Stimulated activated CD4-positive, alpha-beta T cell treated with anti-CD3 and anti-CD28 coated beads, Interleukin-2, amount 100 ng/mL, for 24 hours (primary cell): ENCODE measurements at places on chromosomes 7 and 10.

DNA sequence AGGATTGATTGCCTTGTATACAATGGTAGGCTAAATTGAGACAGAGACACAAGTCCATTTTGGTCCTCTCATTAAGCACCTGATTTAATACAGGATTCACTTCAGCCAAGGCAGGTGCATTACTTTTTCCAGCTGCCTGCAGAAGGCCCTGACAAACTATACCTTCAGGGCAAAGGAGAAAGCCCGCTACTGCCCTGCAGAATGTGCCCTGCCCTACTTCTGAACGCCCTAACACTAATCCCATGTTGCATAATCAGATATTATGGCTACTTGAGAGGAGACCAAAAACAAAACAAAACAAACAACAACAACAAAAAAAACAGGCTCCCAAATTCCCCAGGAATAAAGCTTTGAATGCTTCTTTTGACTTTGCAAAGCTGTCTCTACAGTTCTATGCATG, 116.9 kb upstream of the ABI1 start:
- no peak for DNase-seq

- no peak for DNase-seq
These were observed 1053.9 kb downstream of the KCNMA1 start for GRCh38 chr10:76583711-76584161.

DNA sequence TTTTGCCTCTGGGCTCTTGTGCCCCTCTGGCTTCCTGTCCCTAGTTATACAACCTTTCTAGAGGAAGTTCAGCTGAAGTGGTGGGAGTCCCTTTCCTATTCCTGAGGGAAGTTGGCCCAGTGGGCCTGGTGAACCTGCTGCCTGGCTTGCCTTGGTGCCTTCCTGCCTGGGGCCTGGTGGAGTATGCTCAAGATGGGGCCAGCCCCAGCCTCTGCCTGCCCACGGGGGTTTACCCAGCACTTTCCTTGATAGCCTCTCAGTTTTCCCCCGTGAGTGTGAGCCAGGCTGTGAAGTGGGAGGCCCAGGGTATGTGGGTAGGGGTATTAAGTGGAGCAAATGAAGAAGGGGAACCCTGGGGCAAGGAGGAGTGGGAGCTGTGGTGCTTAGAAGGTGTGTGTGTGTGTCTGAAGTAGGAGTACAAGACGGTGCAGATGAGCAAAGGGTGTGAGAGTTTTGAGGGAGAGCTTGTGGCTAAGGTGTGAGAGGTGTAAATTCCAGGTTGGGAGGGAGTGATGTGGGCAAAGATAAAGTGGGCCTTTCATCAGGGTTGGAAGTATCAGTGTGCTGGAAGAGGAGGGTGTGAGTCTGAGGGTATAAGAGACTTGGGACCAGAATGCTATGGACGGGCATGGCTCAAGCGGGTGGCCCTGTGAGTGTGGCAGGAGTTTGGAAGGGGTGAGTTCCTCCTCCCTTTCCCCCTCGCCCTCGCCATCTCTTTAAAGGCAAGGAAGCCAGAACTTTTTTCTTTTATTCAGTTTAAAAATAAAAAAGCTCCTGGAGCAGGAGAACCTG, 10.9 kb upstream of the PAX2 start:
- DNase-seq = no peak

- DNase-seq = peak; percentile 79
These were observed 163.0 kb upstream of the KLF14 start for GRCh38 chr7:130896898-130897514.

- no peak for DNase-seq
These were observed 35.4 kb downstream of the CROT start for GRCh38 chr7:87380905-87381304.

- DNase-seq = no peak
These were observed 142.1 kb downstream of the HGF start for GRCh38 chr7:81627536-81628287.

GRCh38 chr7:10325395-10325794, 648.3 kb upstream of the PHF14 start:
- no peak for DNase-seq

DNA sequence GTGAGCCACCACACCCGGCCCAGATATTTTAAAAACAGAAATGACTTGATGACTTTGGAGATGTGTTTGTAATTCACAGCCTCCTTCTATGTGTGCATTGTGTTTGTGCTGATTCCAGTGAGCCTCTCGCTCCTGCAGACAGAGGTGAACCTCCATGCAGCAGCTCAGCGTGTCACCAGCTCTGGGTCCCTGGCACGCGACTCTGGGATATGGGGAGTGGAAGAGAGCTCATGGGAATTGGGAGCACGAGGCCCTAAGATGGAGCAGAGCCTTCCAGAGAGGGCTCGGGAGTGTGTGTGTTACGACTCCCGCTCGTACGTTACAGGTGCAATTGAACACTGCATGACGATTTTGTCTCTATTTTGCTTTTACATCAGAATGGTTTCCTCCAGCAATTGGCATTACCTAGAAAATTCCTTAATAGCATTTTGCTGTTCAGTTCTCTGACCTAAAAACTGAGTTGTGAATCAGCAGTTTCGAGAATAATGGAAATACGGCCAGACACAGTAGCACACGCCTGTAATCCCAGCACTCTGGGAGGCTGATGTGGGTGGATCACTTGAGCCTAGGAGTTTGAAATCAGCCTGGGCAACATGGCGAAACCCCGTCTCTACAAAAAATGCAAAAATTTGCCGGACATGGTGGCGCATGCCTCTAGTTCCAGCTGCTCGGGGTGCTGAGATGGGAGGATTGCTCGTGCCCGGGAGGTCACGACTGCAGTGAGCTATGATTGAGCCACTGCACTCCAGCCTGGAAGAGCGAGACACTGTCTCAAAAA, 204.6 kb downstream of the CUX1 start:
- no peak for DNase-seq

- no peak for DNase-seq
These were observed 252.7 kb downstream of the KIF20B start for GRCh38 chr10:89954061-89954460.
